LoVo (cell line): ENCODE measurements at places on chromosomes 4 and X.

DNA sequence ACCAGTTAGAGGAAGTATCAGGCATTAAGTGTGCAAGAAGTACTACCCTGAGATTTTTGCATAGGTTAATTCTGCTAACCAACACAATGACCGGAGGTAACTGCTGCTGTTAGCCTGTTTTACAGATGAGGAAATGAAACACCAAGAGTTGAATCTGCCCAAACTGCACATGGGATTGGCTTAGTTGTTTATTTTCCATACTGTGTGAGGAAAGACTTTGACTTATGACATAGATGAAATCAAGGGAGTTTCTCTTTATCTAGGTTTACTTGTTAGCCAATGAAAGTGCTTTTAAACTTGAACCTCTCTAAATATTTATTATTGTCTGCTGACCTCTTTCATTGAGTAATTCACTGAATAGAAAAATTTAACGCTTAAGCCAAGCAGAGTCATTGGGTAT lies 10.3 kb downstream of the GUCY1B1 start:
- DNase-seq, result no peak

DNA sequence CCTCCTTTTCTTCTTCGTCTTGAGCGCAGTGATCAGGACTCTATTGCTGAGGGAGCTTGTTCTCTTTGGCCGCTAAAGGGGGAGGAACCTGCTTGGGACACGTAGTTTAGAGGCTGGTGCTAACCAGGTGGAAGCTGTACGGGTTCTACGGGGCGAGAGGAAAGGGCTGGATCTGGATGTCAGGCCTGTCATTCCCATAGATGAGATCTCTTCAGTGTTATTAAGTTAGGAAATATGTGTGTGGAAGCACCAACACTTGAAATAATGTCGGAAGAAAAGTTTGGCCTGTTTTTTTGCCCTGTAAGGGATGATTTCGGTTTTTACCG lies 643 bp downstream of the SRP72 start:
- DNase-seq, result peak; percentile 52

- DNase-seq, result no peak
Observed at GRCh38 chr4:37721995-37722638, 35.9 kb upstream of the RELL1 start.

- no peak for DNase-seq
Observed at GRCh38 chr4:8090744-8091301, 67.8 kb downstream of the ABLIM2 start.

DNA sequence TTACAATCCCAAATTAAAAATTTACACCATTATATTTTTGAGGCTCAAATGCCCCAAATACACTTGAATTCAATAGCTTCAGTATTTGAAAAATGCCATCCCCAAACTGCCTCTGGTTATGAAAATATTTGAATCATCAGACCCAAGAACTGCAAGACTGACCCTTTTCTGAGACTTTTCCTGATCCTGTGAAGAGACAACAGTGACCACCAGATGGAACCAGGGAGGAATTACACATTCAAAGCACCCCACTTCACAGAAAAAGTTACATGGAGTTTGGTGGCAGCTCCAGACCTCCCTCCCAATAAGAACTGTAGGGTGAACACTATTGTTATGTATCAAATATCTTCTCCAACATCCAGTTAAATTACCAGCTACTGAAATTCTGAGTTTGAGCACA lies 44.0 kb upstream of the SCD5 start:
- DNase-seq, result no peak

GRCh38 chr4:4521136-4521535 lies 20.7 kb downstream of the STX18 start:
- no peak for DNase-seq

- no peak for DNase-seq
Observed at GRCh38 chr4:129336457-129337227, 240.7 kb downstream of the C4orf33 start.

DNA sequence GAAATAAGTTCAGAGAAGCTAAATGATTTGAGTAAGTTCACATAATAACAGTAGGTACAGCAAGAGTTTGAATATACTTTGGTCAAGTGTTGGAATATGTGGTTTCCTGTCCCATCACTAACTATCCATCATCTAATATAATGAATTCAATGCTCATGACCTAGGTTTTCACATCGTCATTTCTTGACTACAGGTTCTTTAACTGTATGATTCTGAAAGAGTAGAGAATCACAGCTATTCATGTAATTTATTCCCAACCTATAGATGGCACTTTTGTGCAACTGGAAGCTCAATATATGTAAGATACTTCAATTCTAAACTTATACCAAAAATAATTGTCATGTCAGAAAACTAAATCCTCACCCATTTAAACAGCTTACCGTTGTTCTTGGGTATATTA lies 53.1 kb downstream of the TIGD2 start:
- DNase-seq, result no peak

DNA sequence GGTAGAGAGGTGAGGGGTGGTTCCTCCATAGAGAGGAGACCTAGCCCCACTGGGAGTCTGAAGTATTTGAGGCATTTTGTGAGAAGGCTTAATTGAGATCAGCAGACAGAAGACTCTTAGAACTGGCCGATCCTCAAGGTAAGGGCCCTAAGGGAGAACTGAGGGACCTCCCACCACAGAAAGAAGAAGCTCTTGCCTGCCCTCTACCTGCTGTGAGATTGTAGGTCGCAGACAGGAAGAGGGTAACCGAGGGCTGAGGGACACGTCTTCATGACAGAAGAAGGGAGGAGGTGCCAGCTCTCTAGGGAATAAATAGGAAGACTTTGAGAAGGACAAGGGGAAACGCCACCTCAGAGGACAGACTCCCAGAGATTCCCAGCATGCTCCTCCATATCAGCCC lies 24.1 kb upstream of the MAGEC1 start:
- no peak for DNase-seq

DNA sequence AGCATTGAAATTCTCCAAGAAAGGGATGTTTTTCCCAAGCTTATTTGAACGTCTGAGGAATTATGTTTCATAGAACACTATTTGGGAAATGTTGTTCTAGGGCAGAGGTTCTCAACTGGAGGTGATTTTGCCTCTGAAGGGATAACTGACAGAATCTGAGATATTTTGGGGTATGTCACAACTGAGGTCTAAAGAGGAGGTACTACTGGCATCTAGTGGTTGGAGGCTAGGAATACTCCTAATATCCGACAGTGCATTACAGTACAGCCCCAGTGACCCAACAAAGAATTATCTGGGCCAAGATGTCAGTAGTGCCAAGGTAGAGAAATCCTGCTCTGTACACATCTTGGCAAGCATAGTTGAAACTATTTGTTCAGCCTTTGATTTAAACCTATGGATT lies 6.4 kb downstream of the HSPA4L start:
- no peak for DNase-seq

- no peak for DNase-seq
Observed at GRCh38 chr4:155033604-155034003, 174.8 kb upstream of the NPY2R start.

DNA sequence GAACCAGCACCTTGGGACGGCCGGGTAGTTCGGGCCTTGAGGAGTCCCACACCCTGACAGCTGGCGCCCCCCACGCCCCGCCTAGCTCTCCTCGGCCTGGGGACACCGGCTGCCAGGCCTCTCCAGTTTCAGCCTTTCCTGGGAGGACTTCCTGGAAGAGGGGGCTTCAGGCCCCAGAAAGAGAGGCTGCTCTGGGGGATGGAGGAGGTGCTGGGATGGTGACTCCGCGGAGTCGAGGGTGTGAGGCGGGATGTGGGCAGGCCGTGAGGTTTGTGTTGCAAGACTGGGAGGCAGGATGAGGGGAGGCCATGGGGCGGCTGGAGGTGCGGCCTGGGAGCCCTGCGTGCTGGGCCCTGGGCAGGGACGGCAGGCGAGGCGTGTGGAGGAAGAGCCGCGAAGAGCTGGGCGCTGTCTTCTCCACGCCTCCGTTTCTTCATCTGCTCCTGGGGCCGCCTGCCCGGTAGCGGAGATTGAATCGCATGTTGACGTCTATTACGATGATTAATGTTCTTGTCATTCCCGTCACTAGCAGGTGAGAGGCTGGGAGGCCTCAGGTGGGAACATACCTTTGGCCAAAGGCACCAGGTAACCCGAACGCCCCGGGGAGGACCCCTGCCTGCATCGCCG lies 918 bp upstream of the FGFRL1 start:
- peak; percentile 63 for DNase-seq
